ENCODE measurements at places on chromosomes 4 and X.

- DNase-seq: peak; percentile 10
Observed at GRCh38 chr4:101678180-101678579, 112.3 kb upstream of the BANK1 start.

GRCh38 chr4:35252866-35253265 lies 991.4 kb downstream of the ARAP2 start:
- peak; percentile 77 for DNase-seq

DNA sequence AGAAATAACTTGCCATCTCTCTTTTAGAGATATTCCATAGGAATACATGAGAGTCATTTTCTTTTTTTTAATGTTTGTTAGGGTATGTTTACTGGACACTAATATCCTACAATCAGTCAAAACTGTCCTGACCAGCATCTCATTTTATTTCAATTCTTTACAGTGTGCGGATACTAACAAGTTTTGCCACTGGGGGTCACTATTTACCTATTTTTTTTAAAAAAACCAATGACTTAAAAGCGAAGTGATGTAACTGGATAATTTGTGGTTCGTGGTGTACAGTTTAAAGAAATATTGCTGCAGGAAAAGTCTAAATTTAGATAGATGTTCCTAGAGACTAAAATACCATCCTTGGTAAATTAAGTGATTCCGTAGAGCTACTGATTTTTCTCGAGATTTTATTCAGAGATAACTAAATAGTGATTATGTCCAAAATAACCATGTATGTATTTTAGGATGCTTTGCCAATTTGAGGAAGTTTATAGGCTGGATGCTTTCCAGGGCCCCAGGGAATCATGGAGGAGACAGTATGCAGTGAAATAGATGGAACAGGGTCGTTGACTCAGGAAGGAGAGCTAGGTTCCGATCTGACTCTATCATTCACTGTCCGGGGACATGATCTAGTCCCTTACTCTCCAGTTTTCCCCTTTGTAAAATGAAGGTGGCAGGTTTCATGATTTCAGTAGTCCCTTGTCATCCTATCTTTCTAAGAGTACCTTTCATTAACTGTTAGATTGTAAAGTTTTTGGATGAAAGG lies 34.0 kb upstream of the GNPDA2 start:
- peak; percentile 32 for DNase-seq

DNA sequence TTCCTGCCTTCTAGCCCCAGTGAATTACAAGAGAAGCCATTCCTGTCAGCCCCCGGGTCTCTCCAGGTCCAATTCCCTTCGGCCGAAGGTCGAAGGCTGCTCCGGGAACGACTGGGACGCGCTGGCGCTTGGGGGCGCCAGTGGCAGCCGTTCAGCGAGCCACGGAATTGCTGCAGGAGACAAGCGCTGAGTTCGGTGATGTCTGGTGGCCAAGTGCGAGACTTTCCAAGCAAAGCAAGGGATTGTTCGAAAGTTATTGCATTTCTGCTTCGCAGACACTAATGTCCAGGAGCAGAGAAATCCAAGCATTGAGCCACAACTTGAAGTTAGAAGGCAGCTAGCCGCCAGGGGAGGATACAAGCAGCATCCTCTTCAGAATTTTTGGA lies 1.1 kb upstream of the DKK2 start:
- DNase-seq: peak; percentile 25

DNA sequence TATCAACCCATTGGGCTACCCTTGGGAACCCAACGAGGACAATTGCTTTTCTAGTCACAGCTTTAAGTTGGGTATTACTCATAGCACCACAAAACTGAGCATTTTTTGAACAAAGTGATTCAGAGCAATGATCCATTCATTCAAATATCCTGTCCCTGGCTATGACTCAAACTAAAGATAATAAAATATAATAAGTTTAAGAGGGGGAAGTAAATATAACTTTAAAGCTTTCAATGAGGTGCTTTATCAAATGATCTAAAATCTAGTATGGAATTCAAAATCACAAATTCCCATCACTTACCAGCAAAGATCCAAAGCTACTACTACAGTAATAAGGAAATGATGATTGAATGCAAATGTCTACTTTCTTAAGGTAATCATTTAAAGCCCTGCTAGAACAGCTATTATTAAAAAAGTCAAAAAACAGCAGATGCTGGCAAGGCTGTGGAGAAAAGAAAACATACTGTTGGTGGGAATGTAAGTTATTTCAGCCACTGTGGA lies 39.8 kb upstream of the S100G start:
- peak; percentile 78 for DNase-seq

GRCh38 chrX:48086082-48086481 lies 14.6 kb upstream of the ZNF630 start:
- DNase-seq: no peak

DNA sequence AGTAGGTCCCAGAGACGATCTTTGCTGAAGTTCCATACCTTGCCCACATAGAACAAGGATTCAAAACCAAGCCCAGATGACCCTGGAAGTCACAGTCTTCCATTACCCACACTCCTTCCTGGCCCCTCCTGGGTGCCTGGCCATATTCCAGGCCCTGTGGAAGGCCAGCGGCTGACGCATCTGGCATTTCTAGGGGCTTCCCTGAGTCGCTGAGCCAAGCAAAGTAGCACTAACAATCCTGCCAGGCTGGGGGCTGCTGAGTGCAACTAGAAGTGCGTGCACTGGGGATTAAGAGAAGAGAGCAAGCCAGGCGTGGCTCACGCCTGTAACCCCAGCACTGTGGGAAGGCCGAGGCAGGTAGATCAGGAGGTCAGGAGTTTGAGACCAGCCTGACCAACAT lies 175.2 kb upstream of the CPEB2 start:
- DNase-seq: peak; percentile 40

Data from HT1080 (cell line).